ENCODE measurements at places on chromosomes 2 and 18.

DNA sequence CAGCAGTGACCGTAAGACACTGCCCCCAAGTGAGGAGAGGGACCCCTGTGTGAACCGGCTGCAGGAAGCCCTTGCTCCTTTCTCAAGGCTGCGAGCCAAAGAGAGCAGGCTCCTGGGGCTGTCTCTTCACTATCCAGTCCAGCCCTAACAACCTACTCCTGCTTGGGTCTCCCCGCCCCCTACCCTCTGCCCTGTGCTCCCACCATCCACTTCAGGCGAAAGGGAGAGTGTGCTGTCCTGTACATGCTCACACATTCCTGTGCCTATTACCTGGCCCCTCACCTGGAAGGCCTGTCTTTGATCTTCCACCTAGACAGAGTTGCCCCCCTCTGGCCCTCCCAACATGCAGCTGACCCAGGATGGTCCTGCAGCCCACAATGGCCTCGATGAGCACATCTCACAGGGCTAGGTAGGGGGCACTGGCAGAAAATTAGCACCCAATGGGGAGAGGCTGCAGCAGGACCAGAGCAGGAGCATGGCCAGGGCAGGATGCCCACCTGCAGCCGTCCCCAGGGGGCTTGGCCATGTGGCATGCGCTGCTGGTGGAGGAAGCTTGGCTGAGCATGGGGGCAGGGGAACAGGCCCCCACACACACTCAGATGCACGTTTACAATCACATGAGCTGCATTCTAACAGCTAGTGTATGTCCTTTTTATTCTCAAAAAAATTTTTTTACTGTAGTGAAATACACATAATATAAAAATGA, 93.5 kb downstream of the POLR1A start:
- no peak overlapping the region for H3K27ac ChIP-seq
- no peaks in the 10 kb centered on the region for H3K4me1 ChIP-seq
- no peak overlapping the region for H3K4me3 ChIP-seq

- peaks cover 15% of the 10 kb centered on the region for H3K36me3 ChIP-seq
- H3K4me3 ChIP-seq, result no peak overlapping the region
- H3K27ac ChIP-seq, result no peak overlapping the region
These were observed 61.1 kb upstream of the NFATC1 start for GRCh38 chr18:79334496-79335233.

DNA sequence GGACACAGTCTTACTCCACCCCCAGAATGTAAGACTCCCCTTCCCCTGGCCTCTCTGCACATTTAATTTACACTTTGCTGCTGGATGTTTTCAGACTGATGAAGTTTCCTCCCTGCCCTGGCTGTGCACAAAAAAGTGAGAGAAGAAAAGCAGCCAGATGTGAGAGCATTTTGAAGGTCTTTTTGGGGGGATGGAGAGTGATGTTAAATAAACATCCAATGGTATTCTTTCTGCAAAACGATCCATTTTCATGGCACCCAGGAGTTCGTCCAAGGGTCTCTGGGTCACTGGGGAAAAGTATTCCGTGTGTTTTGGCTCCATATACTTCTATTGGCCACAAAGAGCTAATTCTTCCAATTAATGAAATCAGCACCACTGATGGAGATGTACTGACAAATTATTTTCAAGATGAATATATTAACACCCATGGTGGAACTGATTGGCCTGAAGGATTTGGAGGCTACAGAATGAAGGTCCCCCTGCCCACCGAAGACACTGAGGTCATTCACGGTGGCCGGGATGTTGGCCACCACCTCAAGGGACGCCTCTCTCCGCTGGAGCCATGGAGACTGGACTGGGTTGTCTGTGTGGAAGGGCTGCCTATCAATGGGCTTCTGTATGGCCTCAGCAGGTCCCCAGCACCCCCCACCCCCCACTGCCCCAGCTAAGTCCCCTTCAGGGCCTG, 107.6 kb upstream of the PKDCC start:
- H3K27ac ChIP-seq, result no peak overlapping the region
- H3K4me3 ChIP-seq, result no peak overlapping the region
- H3K4me1 ChIP-seq, result no peaks in the 10 kb centered on the region

DNA sequence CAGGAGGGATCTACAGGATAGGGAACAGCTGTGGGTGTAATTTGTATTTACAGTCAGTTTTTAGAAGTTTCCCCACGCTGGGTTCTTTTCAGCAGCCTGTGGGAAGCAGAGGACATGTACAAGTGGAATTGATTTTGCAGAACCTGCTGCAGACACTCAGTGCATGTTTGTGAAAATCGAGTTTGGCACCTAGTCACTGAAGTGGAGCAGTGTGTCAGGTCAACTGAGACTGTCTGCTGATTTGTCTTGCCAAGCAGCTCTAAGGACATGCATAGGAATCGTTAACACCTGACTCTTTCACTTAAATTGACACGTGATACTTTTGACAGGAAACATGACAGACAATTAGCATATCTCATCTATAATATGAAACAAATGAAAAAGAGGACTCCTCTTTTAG, 416.6 kb downstream of the TMX3 start:
- peaks cover 9% of the 10 kb centered on the region for H3K36me3 ChIP-seq
- H3K4me1 ChIP-seq, result no peaks in the 10 kb centered on the region
- no peak overlapping the region for H3K4me3 ChIP-seq
- DNase-seq, result no peak
- no peak overlapping the region for H3K27ac ChIP-seq
- peaks cover under 1% of the 10 kb centered on the region for H3K27me3 ChIP-seq

- no peaks in the 10 kb centered on the region for H3K27me3 ChIP-seq
- H3K27ac ChIP-seq, result no peak overlapping the region
- H3K36me3 ChIP-seq, result peaks cover 37% of the 10 kb centered on the region
- no peak for DNase-seq
- H3K4me1 ChIP-seq, result peaks cover 84% of the 10 kb centered on the region
- no peak overlapping the region for H3K4me3 ChIP-seq
These were observed 153.5 kb downstream of the ANTXR1 start for GRCh38 chr2:69166465-69166811.

- H3K4me3 ChIP-seq, result no peak overlapping the region
- no peaks in the 10 kb centered on the region for H3K27me3 ChIP-seq
- no peaks in the 10 kb centered on the region for H3K36me3 ChIP-seq
These were observed 56.9 kb upstream of the MAT2A start for GRCh38 chr2:85481818-85482777.

GRCh38 chr2:39435741-39436591, 1.1 kb downstream of the MAP4K3 start:
- peak overlapping the region; percentile 60 for H3K27ac ChIP-seq
- no peaks in the 10 kb centered on the region for H3K27me3 ChIP-seq
- H3K4me1 ChIP-seq, result peaks cover 72% of the 10 kb centered on the region
- no peak for DNase-seq

GRCh38 chr18:5628512-5629255, 84.9 kb upstream of the EPB41L3 start:
- no peak overlapping the region for H3K4me3 ChIP-seq
- H3K27me3 ChIP-seq, result no peaks in the 10 kb centered on the region
- H3K4me1 ChIP-seq, result no peaks in the 10 kb centered on the region

DNA sequence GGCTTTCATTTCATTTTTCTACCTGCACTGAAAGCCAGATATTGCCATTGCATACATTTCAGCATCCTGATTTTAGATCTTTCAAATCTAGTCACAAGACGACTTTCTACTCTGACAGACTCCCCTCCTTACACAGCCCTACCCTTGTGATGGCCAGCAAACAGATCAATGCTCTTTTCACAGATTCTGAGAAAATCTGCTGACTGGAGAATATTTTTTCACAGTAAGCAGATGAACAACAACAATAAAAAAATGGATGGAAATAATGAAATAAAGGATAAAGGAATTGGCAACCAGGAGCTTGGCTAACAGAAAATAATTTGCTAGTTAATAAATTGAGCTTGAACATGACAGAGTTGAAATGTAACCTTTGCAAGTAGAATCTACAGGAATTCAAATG, 527.2 kb downstream of the IRS1 start:
- peaks cover 2% of the 10 kb centered on the region for H3K27me3 ChIP-seq
- peaks cover 18% of the 10 kb centered on the region for H3K4me1 ChIP-seq
- no peaks in the 10 kb centered on the region for H3K36me3 ChIP-seq
- no peak for DNase-seq
- no peak overlapping the region for H3K4me3 ChIP-seq

DNA sequence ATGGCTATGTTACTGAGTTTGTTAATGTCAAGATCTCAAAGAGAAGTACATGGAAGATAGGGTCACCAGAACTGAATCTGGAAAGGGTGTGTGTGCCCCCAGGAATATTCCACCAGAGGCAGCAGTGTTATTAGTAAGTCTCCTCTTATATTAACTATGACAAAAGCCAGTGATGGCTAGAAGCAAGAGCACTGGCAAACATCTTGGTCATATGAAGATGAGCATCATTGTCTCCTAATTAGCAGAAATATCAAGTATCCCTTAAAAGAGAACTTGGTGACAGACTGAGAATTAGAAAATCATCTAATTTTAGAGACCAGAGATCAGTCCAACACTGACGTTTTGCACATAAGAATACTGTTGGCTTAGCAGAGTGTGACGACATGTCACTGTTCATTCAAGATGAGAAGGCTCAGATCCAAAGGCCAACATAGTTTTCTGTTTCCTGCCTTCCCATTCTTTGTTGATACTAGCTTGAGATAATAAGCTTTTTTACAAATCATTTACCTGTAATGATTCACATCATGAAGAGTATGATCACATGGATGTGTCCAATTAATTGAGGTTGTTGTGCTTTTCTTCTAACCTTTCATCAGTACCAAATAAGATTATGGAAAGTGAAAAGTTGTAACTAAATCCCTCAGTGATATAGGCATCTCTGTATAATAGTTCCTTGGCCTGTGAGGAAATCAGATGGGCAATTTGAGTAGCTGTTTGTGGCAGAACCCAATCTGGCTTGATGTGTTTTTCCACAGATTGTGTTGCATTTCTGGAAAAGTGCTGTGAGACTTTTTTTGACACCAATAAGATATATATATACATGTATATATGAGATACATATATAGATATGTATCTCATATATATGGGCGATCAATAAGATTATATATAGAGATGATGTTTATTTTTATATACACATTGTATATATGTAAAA, 44.5 kb downstream of the MAPRE2 start:
- H3K27ac ChIP-seq, result no peak overlapping the region
- H3K27me3 ChIP-seq, result peaks cover 2% of the 10 kb centered on the region
- H3K4me1 ChIP-seq, result peaks cover 50% of the 10 kb centered on the region
- DNase-seq, result no peak
- H3K36me3 ChIP-seq, result no peaks in the 10 kb centered on the region
- H3K4me3 ChIP-seq, result no peak overlapping the region

DNA sequence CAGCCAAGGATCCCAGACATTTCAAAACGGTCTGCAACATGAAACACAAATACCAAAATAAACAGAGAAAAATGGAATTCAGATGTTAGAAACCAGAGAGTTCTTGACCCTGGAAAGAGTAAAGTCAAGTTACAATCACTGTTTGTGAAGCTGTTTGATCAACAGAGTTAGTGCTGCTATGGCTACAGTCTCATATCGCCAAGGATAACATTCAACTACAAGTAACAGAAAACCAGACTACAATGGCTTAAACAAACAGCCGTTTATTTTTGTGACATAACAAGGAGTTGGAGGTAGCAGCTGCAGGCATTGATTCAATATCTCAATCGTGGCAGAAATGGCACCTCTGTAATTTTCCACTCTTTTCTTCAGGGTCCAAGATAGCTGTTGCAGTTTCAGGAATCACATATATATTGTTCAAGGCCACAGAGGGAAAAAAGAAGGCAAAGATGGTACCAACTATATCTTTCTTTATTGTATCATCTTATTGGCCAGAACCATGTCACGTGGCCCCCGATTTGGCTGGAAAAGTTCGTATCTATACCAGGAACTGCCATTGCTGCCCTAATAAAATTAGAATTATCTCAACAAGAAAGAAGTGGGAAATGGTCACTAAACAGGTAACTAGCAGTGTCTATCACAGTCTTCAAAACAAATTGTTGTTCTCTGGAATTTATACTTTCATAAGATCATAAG, 17.7 kb upstream of the HNRNPLL start:
- peaks cover 4% of the 10 kb centered on the region for H3K27me3 ChIP-seq
- DNase-seq, result no peak
- no peak overlapping the region for H3K4me3 ChIP-seq
- peaks cover 19% of the 10 kb centered on the region for H3K4me1 ChIP-seq

- H3K4me1 ChIP-seq, result peaks cover 36% of the 10 kb centered on the region
- no peaks in the 10 kb centered on the region for H3K27me3 ChIP-seq
These were observed 303.2 kb upstream of the UBE2E3 start for GRCh38 chr2:180677200-180677599.

GRCh38 chr2:110842048-110842447, 109.7 kb downstream of the ACOXL start:
- no peaks in the 10 kb centered on the region for H3K4me1 ChIP-seq
- no peak overlapping the region for H3K4me3 ChIP-seq
- H3K27ac ChIP-seq, result no peak overlapping the region
- peaks cover 47% of the 10 kb centered on the region for H3K27me3 ChIP-seq

DNA sequence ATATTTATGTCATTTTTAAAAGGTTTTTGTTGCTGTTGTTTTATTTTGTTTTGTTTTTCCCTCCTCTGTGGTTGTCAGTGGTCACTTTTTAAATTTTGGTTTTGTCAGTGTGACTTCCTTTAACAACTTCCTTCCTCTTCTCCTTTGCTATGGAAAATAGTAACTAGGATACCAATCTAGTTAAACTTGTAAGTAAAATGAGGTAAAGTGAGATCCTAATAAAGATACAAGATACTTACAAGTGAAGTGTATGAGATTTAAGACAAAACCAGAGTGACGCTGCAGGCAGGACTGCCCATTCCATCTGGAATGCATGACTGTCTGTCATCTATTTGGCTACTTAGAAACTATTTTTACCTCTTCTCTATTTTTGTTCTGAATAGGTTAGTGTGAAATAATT, 30.6 kb upstream of the CREB1 start:
- no peak for DNase-seq
- no peak overlapping the region for H3K4me3 ChIP-seq
- H3K36me3 ChIP-seq, result no peaks in the 10 kb centered on the region
- H3K27me3 ChIP-seq, result no peaks in the 10 kb centered on the region

GRCh38 chr2:53475321-53475720, 292.3 kb upstream of the CHAC2 start:
- H3K27me3 ChIP-seq, result peaks cover 2% of the 10 kb centered on the region
- H3K4me1 ChIP-seq, result peaks cover 48% of the 10 kb centered on the region
- H3K36me3 ChIP-seq, result no peaks in the 10 kb centered on the region

- DNase-seq, result no peak
- H3K4me3 ChIP-seq, result no peak overlapping the region
- no peak overlapping the region for H3K27ac ChIP-seq
- H3K36me3 ChIP-seq, result peaks cover 7% of the 10 kb centered on the region
- H3K27me3 ChIP-seq, result peaks cover 27% of the 10 kb centered on the region
- no peaks in the 10 kb centered on the region for H3K4me1 ChIP-seq
These were observed 119.5 kb downstream of the RTP5 start for GRCh38 chr2:241989074-241989473.

GRCh38 chr2:176317199-176317598, 48.0 kb downstream of the MTX2 start:
- no peak overlapping the region for H3K4me3 ChIP-seq
- H3K36me3 ChIP-seq, result peaks cover 10% of the 10 kb centered on the region
- H3K27ac ChIP-seq, result no peak overlapping the region
- peaks cover 12% of the 10 kb centered on the region for H3K4me1 ChIP-seq

GRCh38 chr2:176056406-176056805, 27.4 kb downstream of the EVX2 start:
- peaks cover 6% of the 10 kb centered on the region for H3K4me1 ChIP-seq
- no peak for DNase-seq
- H3K4me3 ChIP-seq, result no peak overlapping the region
- H3K36me3 ChIP-seq, result no peaks in the 10 kb centered on the region
- no peak overlapping the region for H3K27ac ChIP-seq
- no peaks in the 10 kb centered on the region for H3K27me3 ChIP-seq

GRCh38 chr2:240135706-240136012, 446 bp downstream of the COPS9 start:
- DNase-seq, result no peak
- peaks cover 24% of the 10 kb centered on the region for H3K4me1 ChIP-seq
- H3K27ac ChIP-seq, result peak overlapping the region; percentile 90

- H3K27ac ChIP-seq, result no peak overlapping the region
- DNase-seq, result no peak
- H3K27me3 ChIP-seq, result peaks cover 2% of the 10 kb centered on the region
- H3K4me1 ChIP-seq, result no peaks in the 10 kb centered on the region
- no peaks in the 10 kb centered on the region for H3K36me3 ChIP-seq
These were observed 1655.8 kb downstream of the SUCLG1 start for GRCh38 chr2:82803307-82803706.
